ENCODE measurements at places on chromosomes 5 and 9. TPM values are rescaled to one million over a fixed set of nuclear protein-coding genes. Genes with fewer than 3 reads are reported as not detected.

DNA sequence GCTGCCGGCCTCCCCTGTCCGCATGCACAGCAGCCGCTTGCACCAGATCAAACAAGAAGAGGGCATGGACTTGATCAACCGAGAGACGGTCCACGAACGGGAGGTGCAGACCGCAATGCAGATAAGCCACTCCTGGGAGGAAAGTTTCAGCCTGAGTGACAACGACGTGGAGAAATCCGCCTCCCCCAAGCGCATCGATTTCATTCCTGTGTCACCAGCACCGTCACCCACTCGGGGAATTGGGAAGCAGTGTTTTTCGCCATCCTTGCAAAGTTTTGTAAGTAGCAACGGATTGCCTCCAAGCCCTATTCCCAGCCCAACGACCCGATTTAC, 75.3 kb downstream of the PIP5K1B start:
- no peak for DNase-seq

DNA sequence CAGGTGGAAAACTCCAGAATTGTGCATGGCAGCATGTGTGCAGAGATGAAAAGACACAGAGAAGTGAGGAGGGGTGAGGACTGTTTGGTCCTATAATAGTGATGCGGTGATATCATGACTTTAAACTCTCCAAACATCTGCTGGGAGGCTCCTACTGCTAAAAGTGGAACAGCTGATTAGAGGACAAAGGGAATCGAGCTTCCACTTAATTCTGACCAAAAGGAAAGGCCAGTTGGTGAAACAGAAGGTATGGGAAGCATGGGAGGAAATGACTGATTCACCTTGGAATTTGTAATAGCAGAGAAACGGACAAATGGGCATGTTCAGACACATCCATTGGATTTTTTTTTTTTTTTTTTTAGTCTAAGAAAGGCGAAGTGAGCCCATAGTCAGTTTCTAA, 67.5 kb upstream of the MAMDC2 start:
- DNase-seq: no peak

DNA sequence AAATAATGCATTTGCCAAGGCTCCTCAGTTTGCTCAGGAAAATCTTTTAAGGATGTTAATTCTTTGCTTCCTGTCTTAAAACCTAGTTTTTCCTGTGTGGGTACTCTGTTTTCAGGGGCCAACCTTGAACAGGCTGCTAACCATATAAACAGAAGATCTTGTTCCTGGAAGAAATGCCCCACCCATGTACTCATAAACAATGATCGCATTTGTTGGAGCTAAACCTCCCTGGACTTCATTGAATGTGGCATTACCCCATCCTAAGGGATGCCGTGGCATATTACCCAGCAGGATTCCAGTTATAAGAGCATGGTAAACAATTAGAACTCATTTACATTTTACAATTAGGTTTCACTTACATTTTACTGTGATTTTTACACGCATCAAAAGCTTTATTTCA, 436.0 kb downstream of the ZNF608 start:
- DNase-seq: no peak

DNA sequence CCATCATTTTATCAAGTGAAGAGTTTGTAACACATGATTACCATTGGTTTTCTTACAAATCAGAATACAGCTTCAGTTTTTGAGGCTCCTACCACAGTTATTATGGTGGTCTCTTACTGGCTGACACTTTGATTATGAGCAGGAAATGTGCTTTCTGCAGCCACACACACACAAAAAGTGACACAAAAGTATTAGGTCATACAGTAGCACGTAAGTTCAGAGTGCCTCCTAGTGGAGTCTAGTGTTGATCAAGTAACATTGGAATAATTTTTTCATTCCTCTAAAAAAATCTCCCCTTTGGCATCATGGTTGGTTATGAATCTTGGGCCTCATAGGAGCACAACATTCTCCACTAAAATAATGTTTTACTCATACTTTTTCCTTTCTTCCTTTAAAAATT, 37.6 kb downstream of the PAM start:
- DNase-seq: peak; percentile 12

GRCh38 chr5:73945505-73945904, 319.5 kb downstream of the ARHGEF28 start:
- no peak for DNase-seq

DNA sequence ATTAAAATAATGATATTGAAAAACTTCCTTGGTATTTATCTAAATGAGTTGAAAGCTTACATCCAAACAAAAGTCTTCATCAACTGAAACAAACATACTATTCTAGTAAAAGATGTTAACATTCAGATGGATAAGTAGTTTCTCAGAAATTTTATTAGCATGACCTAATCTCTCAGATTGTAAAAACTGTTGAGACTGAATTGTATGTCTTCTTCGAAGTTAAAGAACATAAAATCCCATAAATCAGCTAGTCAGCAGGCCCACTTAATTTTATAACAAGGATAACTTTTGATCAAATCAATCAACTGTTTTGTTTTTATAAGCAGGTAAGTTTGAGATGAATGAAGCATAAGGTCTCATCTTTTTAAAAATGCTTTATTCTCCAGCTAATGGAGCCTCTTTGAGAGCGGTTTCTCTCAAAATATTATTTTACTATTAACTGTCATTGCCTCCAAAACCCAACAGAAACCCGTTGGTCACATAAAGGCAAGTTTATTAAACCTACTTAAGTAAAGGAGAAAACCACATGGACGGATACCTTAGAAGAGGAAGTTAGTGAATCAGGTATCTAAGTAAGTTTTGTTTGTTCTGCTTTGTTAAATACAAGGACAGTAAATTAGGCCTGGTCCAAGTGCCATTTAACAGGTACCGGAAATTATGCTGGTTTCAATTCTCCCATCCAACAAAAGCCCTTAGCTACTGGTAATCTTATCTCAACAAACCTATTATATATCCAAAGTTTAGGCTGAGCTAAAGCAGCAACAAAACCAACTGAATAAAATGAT, 457.0 kb downstream of the PDE4D start:
- no peak for DNase-seq

GRCh38 chr5:73263001-73263710, 90.2 kb downstream of the TMEM174 start:
- DNase-seq: no peak

BTNL3 gene
- total RNA-seq: not detected

GKAP1 gene
- total RNA-seq: 6.1 TPM

- no peak for DNase-seq
Observed at GRCh38 chr9:130433168-130433946, 11.4 kb upstream of the ASS1 start.

- peak; percentile 97 for DNase-seq
Observed at GRCh38 chr5:74361406-74362358, 278.8 kb downstream of the ENC1 start.

GRCh38 chr5:116806836-116807235, 232.2 kb upstream of the SEMA6A start:
- DNase-seq: no peak

DNA sequence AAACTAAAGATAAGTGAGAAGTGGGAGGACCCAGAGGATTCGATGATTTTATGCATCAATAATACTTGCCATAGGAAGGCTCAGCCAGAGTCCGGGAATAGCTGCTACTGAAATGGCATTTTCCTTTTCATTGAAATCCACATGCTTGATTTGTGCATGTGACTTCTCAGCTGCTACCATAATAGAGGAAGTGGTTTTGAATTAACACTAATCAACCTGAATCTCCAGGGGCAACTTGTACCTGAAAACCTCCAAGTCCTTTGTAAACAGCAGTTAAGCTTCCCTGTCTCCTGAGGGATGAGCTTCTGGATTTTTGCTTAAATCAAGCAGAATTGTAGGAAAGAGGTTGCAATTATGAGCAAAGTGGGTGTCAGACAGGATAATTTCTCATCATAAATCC, 124.9 kb downstream of the PPP2R2B start:
- no peak for DNase-seq

KIAA0825 gene
- total RNA-seq: 0.51 TPM

- no peak for DNase-seq
Observed at GRCh38 chr9:116247284-116247683, 93.7 kb downstream of the PAPPA start.

DNA sequence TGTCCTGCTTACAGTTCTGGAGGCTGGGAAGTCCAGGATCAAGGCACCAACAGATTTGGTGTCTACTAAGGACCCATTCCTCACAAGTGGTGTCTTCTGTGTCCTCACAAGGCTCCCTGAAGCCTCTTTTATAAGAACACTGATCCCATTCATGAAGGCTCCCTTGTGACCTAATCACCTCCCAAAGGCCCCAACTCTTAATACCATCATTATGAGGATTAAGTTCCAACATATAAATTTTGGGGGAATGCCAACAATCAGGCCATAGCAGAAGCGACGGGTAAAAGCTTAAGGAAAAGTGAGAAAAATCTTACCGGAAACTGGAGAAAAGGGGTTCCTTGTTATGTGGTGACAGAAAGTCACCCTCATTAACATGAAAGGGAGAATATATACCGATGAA, 11.2 kb downstream of the CTNNAL1 start:
- no peak for DNase-seq

GRCh38 chr9:120886490-120886967, 9.5 kb upstream of the PHF19 start:
- DNase-seq: no peak

- no peak for DNase-seq
Observed at GRCh38 chr5:16450163-16450562, 15.4 kb downstream of the ZNF622 start.

- no peak for DNase-seq
Observed at GRCh38 chr5:34055667-34056066, 12.7 kb upstream of the C1QTNF3 start.

LRRC70 gene
- 0.71 TPM for total RNA-seq

DNA sequence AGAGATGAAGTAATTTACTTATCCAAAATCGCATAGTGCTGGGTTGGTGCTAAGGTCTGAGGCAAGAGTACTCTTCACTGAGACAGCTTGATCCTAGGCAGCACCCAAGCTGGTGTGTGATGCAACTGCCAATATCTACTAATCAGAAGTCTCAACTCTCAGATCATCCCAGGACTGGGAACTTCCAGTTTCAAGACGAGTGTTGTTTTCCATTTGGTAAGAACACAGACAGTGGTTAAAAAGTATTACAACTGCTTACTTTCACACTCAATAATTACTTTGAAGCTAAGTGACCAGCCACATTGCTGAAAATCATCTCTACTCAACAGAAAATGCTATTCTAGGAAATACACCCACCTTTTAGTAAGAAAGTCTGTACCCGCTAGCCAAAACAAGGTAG, 45.3 kb downstream of the FBXW11 start:
- DNase-seq: no peak

FOXD4L4 gene
- 0.38 TPM for total RNA-seq

GRCh38 chr5:146179696-146180095, 2.8 kb downstream of the LARS1 start:
- no peak for DNase-seq

DNA sequence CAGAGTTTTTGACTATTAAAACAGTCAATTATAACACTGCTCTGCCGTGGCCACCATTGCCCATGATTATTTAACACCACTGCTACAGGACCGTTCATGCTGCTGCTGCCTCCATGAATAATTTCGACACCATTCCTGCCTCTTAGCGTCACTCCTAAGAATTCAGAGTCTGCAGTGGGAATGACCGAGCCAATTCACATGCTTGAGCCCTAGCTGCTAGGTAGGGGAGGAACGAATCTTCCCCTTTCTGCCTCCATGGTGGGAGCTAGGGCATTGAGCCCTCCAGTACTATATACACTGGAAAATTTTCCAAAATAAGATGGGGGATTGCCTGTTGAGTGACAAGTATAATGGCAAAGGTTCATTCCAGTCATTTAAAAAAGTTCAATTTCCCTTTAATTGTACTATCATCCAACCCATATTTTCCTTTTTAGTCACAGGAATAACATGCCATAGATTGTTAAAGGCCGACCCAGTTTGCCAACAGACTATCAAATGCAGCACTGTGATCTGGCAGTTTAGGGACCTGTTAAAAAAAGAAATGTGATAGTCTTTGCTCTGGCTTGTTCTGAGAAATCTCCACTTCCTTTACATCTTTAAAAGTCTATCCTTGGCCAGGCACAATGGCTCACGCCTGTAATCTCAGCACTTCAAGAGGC, 13.5 kb upstream of the B4GALT1 start:
- DNase-seq: no peak

GRCh38 chr5:76332611-76333205, 70.4 kb upstream of the IQGAP2 start:
- peak; percentile 51 for DNase-seq

DNA sequence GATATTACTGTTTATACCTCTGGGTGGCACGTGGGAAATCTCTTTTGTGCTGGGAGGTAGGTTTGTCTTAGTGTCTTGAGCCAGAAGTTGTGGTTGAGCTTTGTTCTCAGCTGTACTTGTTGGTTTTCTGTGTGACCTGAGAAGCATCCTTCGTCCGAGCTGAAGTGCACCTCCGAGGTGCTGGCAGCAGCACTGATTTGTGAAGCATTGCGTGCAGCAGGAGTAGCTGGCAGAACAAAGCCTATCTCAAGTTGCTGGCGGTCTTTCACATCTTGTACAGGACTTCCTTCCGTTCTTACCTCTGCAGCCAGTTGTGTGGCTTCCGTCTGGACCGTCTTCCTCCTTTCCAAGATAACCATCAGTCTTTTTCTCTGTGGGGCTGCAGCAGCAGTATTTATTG, 4.3 kb downstream of the PRRC2B start:
- DNase-seq: no peak

DND1 gene
- total RNA-seq: 0.17 TPM

HMCN2 gene
- not detected for total RNA-seq

GRCh38 chr9:113741886-113742854, 133.9 kb upstream of the ZNF618 start:
- DNase-seq: no peak

CCL27 gene
- total RNA-seq: not detected

DNA sequence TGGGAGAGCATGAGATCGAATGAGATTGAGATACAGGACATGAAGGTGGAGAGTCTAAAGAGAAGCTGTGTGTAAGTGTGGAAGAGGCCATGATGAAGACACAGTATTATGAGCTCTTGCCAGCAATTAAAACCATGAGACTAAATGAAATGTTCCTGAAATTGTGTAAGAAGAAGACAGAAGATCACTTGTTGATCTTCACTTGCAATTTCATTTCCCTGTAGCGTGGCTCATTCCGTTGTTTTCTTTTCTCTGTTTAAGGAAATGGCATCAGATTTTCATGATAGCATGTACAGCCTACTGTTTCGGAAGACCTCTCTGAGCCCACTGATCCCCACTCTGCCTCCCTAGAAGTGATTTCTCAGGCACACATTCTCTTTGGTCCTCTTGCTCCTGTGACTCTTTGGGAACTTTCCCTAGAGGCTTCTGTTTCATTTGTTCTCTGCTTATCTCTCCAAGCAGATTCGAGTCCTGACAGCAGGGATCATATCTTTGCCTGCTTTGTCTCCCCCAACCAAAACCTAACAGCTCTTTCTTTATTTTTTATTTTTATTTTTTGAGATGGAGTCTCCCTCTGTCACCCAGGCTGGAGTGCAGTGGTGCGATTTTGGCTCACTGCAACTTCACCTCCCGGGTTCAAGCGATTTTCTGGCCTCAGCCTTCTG, 16.8 kb downstream of the PIP5K1B start:
- DNase-seq: no peak

- peak; percentile 42 for DNase-seq
Observed at GRCh38 chr5:15387931-15388524, 112.0 kb upstream of the FBXL7 start.

DNA sequence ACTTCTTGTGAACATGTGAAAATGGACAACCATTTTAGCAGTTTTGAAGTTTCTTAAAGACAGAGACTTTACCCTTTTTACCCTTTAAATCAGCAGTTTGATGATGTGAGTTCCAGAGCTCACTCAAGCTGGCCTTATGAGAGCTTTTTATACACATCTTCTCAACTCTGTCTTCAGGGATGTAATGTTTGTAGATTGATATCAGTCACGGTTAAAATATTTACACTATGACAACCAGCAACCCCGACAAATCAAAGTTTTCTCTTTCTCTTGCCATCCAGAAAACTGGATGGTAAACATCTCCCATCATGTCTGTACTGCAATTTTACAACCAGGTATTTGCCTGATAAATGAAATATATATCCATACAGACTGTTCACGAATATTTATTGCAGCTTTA, 233.4 kb upstream of the ST8SIA4 start:
- no peak for DNase-seq
